NCI-H2171 treated with DMSO at 0.1 percent for 48 hours (cell line): ENCODE measurements at places on chromosomes 4 and X.
A peak's percentile ranks its signal among the peaks of the same experiment; 100 is the strongest.

- DNase-seq = no peak
These were observed 19.7 kb upstream of the RNF212 start for GRCh38 chr4:1133033-1133432.

GRCh38 chr4:25903900-25904747, 9.9 kb upstream of the SMIM20 start:
- DNase-seq = no peak

GRCh38 chr4:4930677-4931076, 71.2 kb downstream of the MSX1 start:
- no peak for DNase-seq

- DNase-seq = peak; percentile 1
These were observed 36.1 kb upstream of the DOCK11 start for GRCh38 chrX:118459494-118459893.

DNA sequence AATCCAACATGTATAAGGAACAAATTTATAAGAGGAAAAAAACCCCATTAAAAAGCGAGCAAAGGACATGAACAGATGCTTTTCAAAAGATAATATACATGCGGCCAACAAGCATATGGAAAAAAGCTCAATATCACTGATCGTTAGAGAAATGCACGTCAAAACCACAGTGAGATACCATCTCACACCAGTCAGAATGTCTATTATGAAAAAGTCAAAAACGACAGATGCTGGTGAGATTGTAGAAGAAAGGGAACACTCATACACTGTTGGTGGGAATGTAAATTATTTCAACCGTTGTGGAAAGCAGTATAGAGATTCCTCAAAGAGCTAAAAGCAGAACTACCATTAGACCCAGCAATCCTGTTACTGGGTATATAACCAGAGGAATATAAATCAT, 465.4 kb downstream of the TMA16 start:
- no peak for DNase-seq

- DNase-seq = no peak
These were observed 45.7 kb downstream of the AFM start for GRCh38 chr4:73527196-73527595.

GRCh38 chrX:56766554-56767347, 37.7 kb downstream of the NBDY start:
- DNase-seq = no peak

DNA sequence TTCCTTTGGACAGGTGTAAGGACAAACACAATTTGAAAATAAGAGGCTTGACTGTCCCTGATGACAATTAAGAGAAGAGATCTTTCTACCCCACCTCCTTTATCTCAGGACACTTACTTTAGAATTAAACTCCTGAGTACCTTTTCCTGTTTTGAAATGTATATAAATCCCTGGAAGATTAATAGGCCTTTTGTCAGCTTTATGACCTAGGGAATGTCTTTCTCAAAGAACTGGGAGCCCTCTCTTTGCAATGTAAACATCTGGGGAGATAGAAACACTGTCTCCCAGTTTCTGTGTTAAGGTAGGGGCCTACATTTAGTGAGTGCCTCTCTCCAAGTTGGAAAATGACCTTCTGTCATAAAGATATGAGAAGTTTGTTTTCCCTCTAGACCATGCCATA, 31.7 kb downstream of the AGA start:
- no peak for DNase-seq

DNA sequence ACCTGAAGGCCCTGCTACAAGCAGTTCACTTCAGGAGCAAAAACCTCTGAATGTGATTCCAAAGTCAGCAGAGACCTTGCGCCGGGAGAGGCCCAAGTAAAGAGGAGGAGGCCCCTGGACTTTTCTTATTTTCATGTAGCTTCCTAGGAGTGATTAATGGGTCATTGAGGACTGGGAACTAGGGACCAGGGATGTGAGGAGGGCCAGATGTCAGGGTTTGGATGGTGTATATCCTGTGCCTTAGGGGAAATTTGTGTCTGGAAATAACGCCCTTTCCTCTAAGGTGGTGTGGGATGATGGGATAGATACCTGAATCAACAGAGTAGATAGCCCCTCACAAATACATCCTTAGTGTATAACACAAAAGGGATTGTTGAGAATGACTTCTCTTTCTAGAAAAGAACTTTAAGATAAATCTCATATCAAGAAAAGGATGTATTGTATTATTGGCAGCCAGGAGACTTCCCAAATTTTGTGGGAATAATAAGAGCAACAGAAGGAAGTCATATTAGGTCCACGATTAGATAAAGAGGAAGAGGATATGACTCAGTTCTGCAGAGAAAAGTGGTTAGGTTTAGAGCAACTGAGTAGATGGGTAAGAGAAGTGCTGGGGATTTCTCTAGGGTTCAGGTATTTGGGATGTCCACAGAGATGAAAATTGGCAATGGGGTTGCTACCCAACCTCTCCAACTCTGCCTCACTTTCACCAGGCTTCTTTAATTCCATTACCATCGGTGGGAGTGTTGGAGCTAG, 1.1 kb downstream of the ITGB1BP2 start:
- no peak for DNase-seq
